ENCODE measurements at places on chromosomes 7 and 10.

- no peak for DNase-seq
These were observed 249.3 kb upstream of the PFKP start for GRCh38 chr10:2817940-2818636.

- DNase-seq = peak; percentile 54
These were observed 140.7 kb upstream of the CALCR start for GRCh38 chr7:93715234-93715633.

DNA sequence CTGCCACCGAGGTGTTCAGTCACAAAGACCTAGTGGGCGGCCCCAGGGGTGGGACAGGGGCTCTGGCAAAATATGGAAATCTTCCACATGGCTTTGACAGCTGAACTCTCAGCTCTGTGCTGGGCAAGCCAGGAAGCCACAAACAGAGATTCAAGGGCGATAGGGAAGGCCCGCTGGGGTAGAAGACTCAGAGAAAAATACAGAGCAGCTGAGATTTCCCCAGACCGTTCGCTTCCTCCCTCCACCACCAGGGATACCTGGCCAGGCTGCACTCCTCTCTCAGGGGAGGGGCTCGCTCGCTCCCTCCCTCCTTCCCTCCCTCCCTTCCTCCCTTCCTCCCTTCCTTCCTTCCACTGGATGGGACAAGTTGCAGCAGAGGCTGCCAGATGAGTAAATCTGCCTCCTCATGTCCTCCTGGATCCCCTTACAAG is 260.5 kb downstream of the PRPF18 start:
- no peak for DNase-seq

- no peak for DNase-seq
These were observed 2.9 kb downstream of the HYAL4 start for GRCh38 chr7:123847868-123848267.

DNA sequence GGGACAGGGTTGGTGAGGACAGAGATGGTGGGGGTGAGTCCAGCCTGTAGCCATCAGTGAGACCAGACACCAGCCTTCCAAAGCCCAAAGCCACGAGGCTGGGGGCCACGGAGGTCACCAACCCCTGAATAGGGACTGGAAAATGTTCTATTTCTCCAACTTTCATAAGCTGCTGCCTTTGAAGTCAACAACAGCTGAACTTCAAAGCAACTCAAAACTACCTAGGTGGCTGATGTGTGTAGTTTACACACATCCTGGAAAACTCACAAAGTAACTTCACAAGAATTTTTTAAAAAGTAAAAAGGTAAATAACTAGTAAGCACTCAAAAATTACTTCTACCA is 88.8 kb downstream of the CHST15 start:
- DNase-seq = no peak

GRCh38 chr7:88455696-88456095 is 149.0 kb upstream of the STEAP4 start:
- peak; percentile 27 for DNase-seq

DNA sequence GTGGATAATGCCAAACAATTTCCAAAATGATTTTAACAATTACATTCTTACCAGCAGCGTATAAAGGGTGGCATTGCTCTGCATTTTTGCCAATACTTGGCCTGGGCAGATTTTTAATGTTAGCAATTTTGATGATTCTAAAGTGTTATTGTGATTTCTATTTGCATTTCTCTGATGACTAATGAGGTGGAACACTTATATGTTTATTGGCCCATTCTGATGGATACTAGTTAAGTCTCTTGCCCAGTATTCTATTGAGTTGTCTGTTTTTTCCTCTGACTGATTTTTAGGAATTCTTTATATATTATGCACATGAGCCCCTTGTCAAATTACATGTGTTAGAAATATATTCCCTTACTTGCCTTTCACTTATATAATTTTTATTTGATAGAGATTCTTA is 86.8 kb downstream of the TMEM26 start:
- no peak for DNase-seq

Data from H4 (cell line).